Activated CD8-positive, alpha-beta memory T cell treated with anti-CD3 and anti-CD28 coated beads for 1 hour (primary cell): ENCODE measurements at places on chromosomes 3 and 15.

DNA sequence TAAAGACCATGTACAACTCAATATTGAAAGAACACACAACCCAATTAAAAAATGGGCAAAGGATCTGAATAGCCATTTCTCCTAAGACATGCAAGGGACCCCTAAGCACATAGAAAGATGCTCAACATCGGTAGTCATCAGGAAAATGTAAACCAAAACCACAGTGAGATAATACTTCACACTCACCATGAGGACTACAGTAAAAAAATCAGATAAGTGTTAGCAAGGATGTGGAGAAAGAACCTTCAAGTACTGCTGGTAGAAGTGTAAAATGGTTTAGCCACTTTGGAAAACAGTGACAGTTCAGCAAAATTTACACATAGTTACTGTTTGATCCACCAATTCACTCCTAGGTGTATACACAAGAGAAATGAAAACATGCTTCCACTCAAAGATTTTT lies 30.1 kb upstream of the XIRP1 start:
- no peak for DNase-seq

GRCh38 chr3:179558742-179559364 lies 3.9 kb upstream of the ACTL6A start:
- DNase-seq = no peak

DNA sequence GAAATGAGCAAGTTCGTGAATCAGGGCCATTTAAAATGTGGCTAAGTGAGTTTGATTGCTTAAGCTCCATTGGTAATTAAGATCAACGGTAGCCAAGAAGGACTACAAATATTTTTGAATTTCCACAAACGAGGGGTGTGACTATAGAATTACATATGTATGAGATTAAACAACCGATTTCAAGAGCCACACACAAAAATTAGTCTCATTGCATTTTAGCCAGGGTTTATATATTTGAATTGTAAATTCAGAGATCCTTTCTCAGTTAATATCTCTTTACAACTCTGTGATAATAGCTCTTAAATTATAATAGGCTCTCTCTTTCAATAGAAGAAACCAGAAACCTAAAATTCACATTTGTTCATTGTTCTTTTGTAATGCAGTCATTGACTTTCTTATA lies 325.6 kb upstream of the ICE2 start:
- no peak for DNase-seq

GRCh38 chr3:62355703-62356102 lies 17.6 kb downstream of the FEZF2 start:
- no peak for DNase-seq

DNA sequence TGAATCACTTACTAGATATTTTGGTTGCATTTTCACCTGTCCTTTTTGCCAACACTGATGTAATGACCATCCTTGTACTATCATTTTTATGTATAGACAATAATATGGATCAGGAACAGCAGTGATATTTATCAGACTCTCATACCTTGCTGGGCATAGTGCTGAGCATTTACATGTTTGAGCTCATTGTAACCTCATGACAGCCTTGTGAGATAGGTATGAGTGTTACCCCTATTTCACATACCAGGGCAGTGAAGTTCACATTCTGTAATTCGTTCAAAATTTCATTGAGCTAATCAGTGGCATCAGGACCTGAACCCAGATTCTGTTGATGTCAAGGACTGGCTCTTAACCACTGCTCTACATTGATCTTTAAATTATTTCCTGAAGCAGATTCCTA lies 221.5 kb upstream of the TBL1XR1 start:
- no peak for DNase-seq

DNA sequence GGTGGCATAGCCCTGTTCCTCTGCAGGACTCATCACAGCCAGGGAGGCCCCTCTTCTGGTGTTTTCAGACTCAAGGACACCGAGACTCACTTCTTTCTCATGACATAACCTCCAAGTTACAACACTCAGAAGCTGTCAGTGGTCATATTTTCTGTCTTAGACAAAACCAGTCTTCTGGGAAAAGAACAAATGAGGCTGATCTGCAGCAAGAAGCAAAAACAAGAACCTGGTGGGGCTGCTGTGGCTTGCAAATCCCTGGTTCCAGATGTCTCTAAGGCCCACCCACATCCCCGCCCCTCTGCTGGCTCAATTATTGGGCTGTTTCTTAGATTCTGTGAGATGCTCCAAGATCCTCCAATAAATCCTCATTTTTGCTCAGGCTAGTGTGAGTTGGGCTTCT lies 16.6 kb upstream of the LOXL1 start:
- DNase-seq = no peak

GRCh38 chr3:171959532-171960089 lies 79.8 kb upstream of the FNDC3B start:
- no peak for DNase-seq

GRCh38 chr3:190517687-190518086 lies 3.8 kb downstream of the IL1RAP start:
- no peak for DNase-seq

- DNase-seq = no peak
Measured at GRCh38 chr3:131972091-131972490, 62.7 kb downstream of the CPNE4 start.
